Activated CD4-positive, alpha-beta memory T cell treated with anti-CD3 and anti-CD28 coated beads, Interleukin-2, amount 10 ng/mL, durations not matched to agents 7 days and 5 days (primary cell): ENCODE measurements at places on chromosomes 2 and 18. TPM values are rescaled to one million over a fixed set of nuclear protein-coding genes. Genes with fewer than 3 reads are reported as not detected.

DNA sequence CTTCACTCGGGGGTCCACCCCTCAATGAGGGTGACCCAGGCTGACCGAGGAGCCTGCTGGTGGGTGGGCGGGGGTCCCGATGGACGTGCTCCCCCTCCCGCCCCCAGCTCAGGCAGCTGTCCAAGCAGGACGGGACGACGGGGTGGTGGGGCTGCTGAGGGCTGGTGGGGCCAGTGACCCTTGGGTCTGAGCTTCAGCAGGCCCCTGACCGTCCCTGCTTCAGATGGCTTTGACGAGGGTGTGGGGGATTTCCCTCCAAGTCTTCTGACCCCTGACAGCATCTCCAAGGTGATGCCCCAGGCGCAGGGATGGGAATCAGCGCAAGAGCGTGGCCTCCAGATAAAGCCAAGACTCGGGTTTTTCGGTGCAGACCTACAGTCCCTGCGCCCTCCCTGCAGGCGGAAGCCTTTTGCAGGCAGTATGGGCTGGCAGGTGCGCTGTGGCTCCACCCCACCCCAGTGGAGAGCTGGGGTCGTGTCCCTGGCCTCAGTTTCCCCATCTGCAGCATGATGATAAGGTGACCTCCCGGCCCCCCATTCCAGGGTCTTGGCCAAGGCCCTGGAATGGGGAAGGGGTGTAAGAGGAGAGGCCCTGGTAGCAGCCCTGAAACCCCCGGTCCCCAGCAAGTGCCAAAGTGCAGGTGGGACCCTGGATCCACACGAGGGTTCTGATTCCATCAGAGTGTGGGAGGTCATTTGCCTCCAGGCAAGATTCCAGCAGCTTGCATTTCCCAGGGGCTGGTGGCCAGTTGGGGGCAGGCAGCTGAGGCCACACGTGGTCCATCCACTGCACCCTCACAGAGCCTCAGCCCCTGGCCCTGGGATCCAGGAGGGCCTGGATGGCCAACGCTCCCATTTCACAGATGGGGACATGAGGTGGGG, 8.7 kb downstream of the CROCC2 start:
- no peak for DNase-seq
- no peaks in the 10 kb centered on the region for H3K36me3 ChIP-seq
- no peaks in the 10 kb centered on the region for H3K4me1 ChIP-seq

DNA sequence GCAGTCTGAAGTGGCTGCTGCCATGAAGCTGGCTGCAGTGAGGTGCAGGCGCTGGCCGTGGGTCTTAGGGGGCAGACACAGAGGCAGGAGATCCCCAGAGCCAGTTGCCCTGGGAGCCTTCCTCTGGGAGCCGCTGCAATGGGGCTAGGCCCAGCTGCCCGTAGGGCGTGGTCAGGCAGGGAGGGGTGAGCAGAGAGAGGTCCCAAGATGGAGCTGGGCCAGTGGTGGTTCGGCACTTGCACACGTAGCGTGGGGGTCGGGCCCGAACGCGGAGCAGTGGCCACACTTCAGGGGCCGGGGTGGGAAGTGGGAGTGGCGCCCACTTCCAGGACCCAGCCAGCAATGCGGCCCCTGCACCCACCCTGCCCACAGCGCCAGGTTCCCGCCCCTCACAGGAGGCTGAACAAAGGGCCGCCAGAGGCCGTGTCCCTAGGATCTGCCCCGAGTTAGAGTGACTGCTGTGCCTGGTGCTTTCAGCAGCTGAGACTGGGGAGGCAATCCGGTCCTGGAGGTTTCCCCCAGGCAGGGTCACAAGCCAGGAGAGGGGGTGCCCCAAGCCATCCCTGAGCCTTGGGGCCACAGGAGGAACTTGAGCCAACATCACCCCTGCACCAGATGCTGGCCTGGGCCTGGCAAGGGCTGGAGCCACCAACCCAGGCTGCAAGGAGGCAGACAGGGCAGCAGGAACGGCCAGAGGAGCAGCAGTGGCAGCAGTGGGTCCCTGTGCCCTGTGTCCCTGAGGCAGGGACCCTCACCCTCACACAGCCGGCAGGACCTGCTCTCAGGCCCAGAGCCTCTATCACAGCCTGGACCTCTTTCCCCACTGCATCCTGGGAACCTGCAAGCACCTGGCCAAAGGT, 21.3 kb upstream of the SP140L start:
- H3K4me3 ChIP-seq: no peak overlapping the region
- DNase-seq: no peak
- H3K36me3 ChIP-seq: peaks cover 79% of the 10 kb centered on the region
- H3K27ac ChIP-seq: no peak overlapping the region
- H3K4me1 ChIP-seq: no peaks in the 10 kb centered on the region
- no peaks in the 10 kb centered on the region for H3K27me3 ChIP-seq

GRCh38 chr2:239621611-239622010, 220.8 kb upstream of the HDAC4 start:
- H3K27ac ChIP-seq: no peak overlapping the region
- H3K4me1 ChIP-seq: peaks cover 50% of the 10 kb centered on the region
- no peak overlapping the region for H3K4me3 ChIP-seq
- DNase-seq: peak; percentile 10

DNA sequence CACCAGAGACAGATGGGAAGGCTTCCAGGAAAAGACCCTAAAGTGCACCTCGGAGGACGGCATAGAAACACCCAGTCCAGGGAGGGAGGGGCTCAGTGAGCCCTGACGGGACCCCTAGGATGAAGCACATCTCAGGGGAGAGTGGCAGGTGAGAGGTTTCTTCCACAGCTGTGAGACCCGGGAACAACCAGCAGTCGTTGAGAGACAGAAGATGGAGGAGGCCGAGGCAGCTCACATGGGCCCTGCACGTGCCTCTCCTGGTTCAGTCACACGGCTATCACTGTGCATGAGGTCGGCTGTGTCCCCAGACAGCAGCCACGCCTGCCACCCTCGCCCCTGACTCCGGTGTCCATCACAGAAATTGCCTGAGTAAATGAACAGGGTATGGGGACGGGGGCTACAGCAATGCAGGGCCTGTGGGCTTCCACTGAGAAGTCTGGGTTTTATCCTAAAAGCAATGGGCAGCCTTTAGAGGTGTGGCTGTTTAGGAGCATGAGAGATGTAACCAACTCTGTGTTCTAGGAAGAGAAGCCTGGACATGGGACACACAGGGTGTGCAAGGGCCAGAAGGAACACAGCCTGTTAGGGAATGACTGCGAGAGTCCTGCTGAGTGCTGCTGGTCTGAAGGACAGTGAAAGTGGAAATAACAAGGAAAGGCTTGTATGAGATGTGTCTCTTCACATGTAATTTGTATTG, 102.0 kb downstream of the TMEM18 start:
- H3K27ac ChIP-seq: no peak overlapping the region
- no peak for DNase-seq
- H3K4me3 ChIP-seq: no peak overlapping the region
- H3K4me1 ChIP-seq: no peaks in the 10 kb centered on the region
- H3K27me3 ChIP-seq: peaks cover 14% of the 10 kb centered on the region
- no peaks in the 10 kb centered on the region for H3K36me3 ChIP-seq

GRCh38 chr2:173862612-173863217, 102.5 kb downstream of the SP3 start:
- H3K27me3 ChIP-seq: peaks cover 12% of the 10 kb centered on the region
- no peaks in the 10 kb centered on the region for H3K36me3 ChIP-seq
- H3K4me1 ChIP-seq: peaks cover 11% of the 10 kb centered on the region
- H3K4me3 ChIP-seq: no peak overlapping the region
- DNase-seq: no peak

GRCh38 chr2:75862547-75862946, 151.8 kb upstream of the GCFC2 start:
- H3K4me3 ChIP-seq: no peak overlapping the region
- no peak for DNase-seq
- H3K4me1 ChIP-seq: no peaks in the 10 kb centered on the region
- no peak overlapping the region for H3K27ac ChIP-seq
- H3K27me3 ChIP-seq: no peaks in the 10 kb centered on the region
- no peaks in the 10 kb centered on the region for H3K36me3 ChIP-seq

- H3K4me1 ChIP-seq: peaks cover 3% of the 10 kb centered on the region
- no peak overlapping the region for H3K4me3 ChIP-seq
- H3K27me3 ChIP-seq: no peaks in the 10 kb centered on the region
- H3K27ac ChIP-seq: no peak overlapping the region
- no peak for DNase-seq
- no peaks in the 10 kb centered on the region for H3K36me3 ChIP-seq
Measured at GRCh38 chr18:5998907-5999306, 103.6 kb upstream of the TMEM200C start.

- H3K4me1 ChIP-seq: no peaks in the 10 kb centered on the region
- no peak overlapping the region for H3K27ac ChIP-seq
- no peak for DNase-seq
- H3K4me3 ChIP-seq: no peak overlapping the region
- H3K36me3 ChIP-seq: no peaks in the 10 kb centered on the region
Measured at GRCh38 chr2:158760887-158761286, 34.2 kb upstream of the DAPL1 start.

Gene NYAP2
- total RNA-seq: not detected

GRCh38 chr2:25620077-25620476, 53.3 kb downstream of the DTNB start:
- no peaks in the 10 kb centered on the region for H3K27me3 ChIP-seq
- peaks cover 15% of the 10 kb centered on the region for H3K36me3 ChIP-seq
- H3K4me3 ChIP-seq: no peak overlapping the region
- no peak overlapping the region for H3K27ac ChIP-seq

DNA sequence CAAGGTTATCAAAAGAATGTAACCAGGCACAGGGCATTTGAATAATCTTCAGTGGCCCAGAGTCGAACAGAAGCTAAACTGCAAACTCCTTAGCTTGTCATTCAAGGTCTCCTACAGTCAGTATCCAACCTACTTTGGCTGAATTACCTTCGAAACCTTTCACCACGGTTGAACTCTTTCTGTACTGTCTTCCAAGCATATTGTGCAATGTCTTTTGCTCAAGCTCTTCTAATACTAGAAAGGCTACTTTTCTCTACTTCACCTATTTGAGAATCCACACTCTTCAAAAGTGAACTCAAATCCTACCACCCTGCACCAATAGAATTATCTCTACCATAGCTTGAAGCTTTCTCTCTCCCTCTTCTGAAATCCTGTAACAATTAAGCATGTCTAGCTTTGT, 142.9 kb downstream of the NR4A2 start:
- H3K27me3 ChIP-seq: no peaks in the 10 kb centered on the region
- no peak overlapping the region for H3K4me3 ChIP-seq
- H3K36me3 ChIP-seq: no peaks in the 10 kb centered on the region
- no peaks in the 10 kb centered on the region for H3K4me1 ChIP-seq

DNA sequence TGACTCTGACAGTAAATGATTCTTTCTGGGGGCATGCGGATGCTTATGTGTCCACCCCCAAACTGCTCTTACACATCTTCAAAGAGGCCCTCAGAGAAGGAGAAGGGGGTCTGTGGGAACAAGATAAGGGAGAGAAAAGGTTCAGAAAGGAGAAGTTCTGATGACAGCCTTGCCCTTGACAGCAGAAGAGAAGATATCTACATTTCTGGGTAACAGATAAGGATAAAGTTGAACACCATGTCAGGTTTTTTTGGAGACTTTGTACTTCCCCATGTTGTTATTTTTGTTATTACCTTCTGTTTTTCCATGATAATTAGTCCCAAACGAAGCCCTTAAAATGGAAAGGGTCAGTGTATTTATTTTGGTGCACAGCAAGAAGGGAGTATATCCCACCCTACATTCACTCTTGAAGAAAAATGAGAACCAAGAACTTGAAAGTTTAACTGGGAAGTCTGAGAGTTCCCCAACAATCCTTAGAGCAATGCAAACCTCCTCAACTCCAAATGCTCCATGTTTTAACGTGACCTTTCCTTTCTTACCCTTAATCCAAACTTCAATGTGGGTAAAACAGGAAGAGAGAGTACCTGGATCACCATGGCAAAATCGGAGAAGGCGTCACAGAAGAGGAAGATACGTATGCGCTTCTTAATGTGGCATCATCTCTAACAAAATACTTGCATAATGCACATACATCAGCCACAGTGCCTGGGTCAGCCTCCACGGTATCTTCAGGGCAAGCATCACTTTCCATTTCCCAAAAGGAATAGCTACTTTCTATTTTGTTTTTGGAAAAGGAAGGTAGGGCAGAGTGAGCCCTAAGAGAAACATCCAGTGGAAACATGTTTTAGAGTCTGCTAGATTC, 264.6 kb upstream of the STON1 start:
- no peaks in the 10 kb centered on the region for H3K4me1 ChIP-seq
- peaks cover 5% of the 10 kb centered on the region for H3K27me3 ChIP-seq
- no peaks in the 10 kb centered on the region for H3K36me3 ChIP-seq
- DNase-seq: no peak

- no peak overlapping the region for H3K27ac ChIP-seq
- no peaks in the 10 kb centered on the region for H3K36me3 ChIP-seq
- peaks cover 7% of the 10 kb centered on the region for H3K27me3 ChIP-seq
- H3K4me1 ChIP-seq: no peaks in the 10 kb centered on the region
- H3K4me3 ChIP-seq: no peak overlapping the region
Measured at GRCh38 chr18:37341016-37341415, 224.6 kb downstream of the CELF4 start.

GRCh38 chr2:133710613-133711012, 142.3 kb upstream of the NCKAP5 start:
- no peaks in the 10 kb centered on the region for H3K4me1 ChIP-seq
- no peaks in the 10 kb centered on the region for H3K36me3 ChIP-seq

DNA sequence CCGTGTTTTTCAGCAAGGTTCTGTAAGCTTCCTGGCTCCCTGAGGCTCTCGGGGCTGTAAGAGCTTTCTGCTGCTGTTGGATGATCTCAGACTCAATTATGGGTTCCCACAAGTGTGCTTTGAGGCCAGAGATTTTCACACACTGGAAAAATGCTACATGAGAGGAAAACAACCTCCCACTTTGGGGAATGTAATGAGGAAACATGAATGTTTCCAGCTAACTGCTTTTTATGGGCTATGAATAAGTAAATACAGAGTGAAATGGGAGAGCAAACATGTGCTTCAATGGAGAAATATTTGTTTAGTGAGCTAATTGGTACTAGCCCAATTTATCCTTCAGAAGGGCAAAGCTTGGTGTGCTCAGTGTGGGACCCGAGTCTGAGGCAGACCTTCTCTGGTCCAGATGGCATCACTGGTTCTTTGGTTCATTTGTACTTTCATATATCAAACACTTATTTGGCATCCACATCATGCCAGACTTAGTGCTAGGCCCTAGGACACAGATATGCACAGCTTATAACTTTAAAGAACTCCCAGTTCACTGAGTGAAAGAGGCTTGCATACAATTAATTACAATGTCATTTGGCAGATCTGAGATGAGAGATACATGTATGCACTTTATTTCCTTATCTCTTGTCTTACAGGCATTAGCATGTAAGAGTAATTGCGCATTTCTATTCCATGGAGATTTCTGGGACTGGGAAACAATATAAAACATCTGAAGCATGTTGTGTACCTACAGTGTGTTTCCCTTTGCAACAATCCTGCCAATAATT, 248.8 kb downstream of the RDH14 start:
- DNase-seq: no peak
- no peaks in the 10 kb centered on the region for H3K36me3 ChIP-seq
- H3K27me3 ChIP-seq: no peaks in the 10 kb centered on the region
- no peak overlapping the region for H3K27ac ChIP-seq
